Type B pancreatic cell (in vitro differentiated cells): ENCODE measurements at places on chromosomes 2 and 18. TPM values are rescaled to one million over a fixed set of nuclear protein-coding genes. Genes with fewer than 3 reads are reported as not detected.

Gene POTEJ
- total RNA-seq: not detected in 2 replicates

Gene LONRF2
- 4.5 and 8.9 TPM in 2 replicates for total RNA-seq

Gene ANKRD62
- total RNA-seq: not detected in 2 replicates

Gene GAREM2
- 3.1 and 16.9 TPM in 2 replicates for total RNA-seq

DNA sequence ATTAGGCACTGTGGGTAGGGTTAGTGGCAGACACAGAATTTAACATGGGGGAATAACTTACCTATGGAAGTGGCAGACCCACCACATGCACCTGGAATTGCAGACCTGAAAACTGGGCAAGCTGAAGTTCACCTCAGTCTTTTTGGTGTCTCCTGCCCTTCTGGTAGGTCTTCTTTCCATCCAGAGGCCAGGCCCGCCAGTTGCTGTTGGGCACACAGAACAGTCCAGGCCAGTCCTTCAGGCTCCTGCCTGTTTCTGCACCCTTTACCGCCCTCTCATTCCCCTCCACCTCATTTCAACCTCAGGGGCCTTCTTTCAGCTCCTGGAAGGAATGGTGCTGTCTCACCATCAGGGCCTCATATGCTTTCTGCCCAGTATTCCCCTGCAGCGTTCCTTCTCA is 358.9 kb upstream of the ETAA1 start:
- H3K4me3 ChIP-seq: no peak overlapping the region
- no peak overlapping the region for H3K27ac ChIP-seq
- H3K27me3 ChIP-seq: peaks cover 3% of the 10 kb centered on the region
- H3K36me3 ChIP-seq: no peaks in the 10 kb centered on the region

DNA sequence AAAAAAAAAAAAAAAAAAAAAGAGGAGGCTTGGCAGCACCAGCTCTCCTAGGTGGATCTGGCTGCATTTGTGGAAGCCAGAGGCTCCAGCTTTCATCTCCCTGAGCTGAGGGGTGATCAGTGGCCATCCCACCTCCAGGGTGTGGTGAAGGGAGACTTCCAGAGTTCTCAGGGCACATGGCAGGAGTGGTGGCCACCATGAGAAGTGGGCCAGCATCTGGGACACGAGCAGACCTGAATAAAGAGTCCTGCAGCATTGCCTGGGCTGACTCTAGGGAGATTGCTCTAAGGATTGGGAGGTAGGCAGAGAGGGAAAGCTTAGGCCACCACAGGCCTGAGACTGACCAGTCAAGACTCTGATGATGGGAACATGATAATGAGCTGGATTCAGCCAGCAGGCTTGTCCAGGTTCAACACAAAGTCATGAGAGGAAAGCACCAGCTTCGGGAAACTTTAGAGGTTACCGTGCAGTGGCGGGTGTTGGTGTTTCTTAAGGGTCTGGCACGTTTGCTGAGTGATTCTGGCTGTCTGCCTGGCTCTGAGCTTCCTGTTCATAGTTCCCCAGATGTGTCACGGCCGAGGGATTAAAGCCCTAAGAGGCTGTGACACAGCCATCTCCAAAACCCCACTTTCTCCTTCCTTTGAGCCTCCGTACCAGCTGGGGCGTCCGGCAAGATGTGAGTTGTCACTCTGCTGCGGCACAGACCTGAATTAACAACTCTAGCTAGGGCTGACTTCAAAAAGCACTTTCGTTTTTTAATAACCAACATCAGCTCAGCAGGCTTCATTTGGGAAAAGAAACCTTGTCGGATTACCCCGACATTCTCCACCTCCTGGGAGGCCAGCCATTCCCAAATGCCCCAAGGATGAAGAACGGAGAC is 38.3 kb upstream of the IL1R1 start:
- no peak overlapping the region for H3K4me3 ChIP-seq
- no peaks in the 10 kb centered on the region for H3K27me3 ChIP-seq
- H3K36me3 ChIP-seq: no peaks in the 10 kb centered on the region
- no peak overlapping the region for H3K27ac ChIP-seq

GRCh38 chr2:159460227-159460626 is 156.1 kb downstream of the BAZ2B start:
- H3K27ac ChIP-seq: no peak overlapping the region
- no peaks in the 10 kb centered on the region for H3K27me3 ChIP-seq
- no peak for DNase-seq
- peaks cover 5% of the 10 kb centered on the region for H3K4me1 ChIP-seq

GRCh38 chr2:26660363-26660962 is 19.3 kb upstream of the CIB4 start:
- no peaks in the 10 kb centered on the region for H3K4me1 ChIP-seq
- DNase-seq: no peak
- H3K36me3 ChIP-seq: no peaks in the 10 kb centered on the region
- no peak overlapping the region for H3K4me3 ChIP-seq

- peaks cover 19% of the 10 kb centered on the region for H3K4me1 ChIP-seq
- H3K27me3 ChIP-seq: peaks cover 36% of the 10 kb centered on the region
- H3K36me3 ChIP-seq: no peaks in the 10 kb centered on the region
- peak overlapping the region; percentile 58 for H3K4me3 ChIP-seq
- no peak overlapping the region for H3K27ac ChIP-seq
Observed at GRCh38 chr18:51621113-51621863, 423.8 kb upstream of the MEX3C start.
